ENCODE measurements at places on chromosomes 7 and 10.

- no peak overlapping the region for H3K27ac ChIP-seq
- H3K4me3 ChIP-seq: no peak overlapping the region
- no peak for DNase-seq
- H3K36me3 ChIP-seq: no peaks in the 10 kb centered on the region
- H3K4me1 ChIP-seq: no peaks in the 10 kb centered on the region
- H3K27me3 ChIP-seq: peaks cover 3% of the 10 kb centered on the region
Observed at GRCh38 chr7:32263611-32264010, 193.4 kb upstream of the PDE1C start.

- peaks cover 3% of the 10 kb centered on the region for H3K4me1 ChIP-seq
- no peak overlapping the region for H3K27ac ChIP-seq
- H3K36me3 ChIP-seq: no peaks in the 10 kb centered on the region
- peaks cover 3% of the 10 kb centered on the region for H3K27me3 ChIP-seq
Observed at GRCh38 chr7:28623863-28624262, 211.5 kb downstream of the CREB5 start.

DNA sequence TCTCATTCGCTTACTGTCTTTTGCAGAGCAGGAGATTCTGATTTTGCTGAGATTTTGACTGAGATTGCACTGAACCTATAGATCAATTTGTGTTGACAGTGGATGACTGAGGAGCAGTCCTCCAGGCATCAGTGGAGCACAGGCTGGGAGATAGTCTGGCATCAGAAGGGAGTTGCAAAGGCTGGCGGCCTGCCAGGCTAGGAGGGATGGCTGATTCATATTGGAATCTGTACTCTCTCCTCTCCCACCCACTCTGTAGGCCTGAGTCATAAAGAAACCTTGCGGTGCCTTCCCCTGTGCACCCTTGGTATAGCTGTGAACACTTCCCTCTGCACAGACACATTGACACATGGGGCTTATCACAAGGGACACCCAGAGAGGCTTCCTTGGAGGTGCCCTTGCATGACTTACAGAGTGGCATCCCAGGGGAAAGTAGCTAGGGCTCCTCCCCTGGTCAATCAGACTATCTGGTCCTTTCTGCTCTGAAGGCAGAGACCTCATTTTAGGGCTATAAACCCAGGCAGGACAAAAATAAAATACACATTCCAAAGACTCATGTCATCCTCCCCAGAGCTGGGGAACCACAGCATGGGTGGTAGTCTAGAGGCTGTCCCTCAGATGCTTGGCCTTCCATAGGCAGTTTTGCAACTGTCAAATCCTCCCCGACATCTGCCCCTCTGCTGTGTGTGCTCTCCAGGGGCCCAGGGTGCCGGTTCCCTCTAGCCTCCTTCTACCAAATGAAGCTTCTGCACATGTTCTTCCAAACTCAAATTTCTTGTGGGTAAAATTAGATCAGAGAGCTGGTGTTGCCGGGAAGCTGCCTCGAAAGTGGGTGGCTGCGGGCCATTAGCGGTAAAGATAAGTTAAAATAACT, 37.4 kb upstream of the EEPD1 start:
- H3K27me3 ChIP-seq: peaks cover 8% of the 10 kb centered on the region
- H3K27ac ChIP-seq: peak overlapping the region; percentile 63
- no peaks in the 10 kb centered on the region for H3K36me3 ChIP-seq
- H3K4me1 ChIP-seq: peaks cover 23% of the 10 kb centered on the region
- DNase-seq: peak; percentile 84
- no peak overlapping the region for H3K4me3 ChIP-seq

DNA sequence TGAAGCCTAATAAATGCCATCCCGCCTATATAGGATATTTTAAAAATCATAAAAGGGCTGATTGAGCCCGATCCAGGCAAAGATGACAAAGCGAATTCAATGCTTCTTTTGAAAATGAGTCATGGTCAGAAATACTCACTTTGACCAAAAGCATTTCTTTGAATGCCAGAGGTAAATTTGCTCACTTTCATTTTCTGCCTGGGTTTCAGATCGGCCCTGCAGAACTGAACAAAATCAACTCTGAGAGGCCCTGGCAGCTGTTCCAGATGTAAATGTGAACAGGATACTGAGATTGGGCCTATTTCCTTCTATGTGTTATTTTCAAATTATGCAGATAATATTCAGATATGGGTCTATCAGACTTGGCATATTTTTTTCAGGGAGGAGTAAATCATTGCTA, 114.8 kb upstream of the ARID5B start:
- H3K4me3 ChIP-seq: no peak overlapping the region
- peaks cover 35% of the 10 kb centered on the region for H3K4me1 ChIP-seq
- DNase-seq: peak; percentile 6
- H3K36me3 ChIP-seq: no peaks in the 10 kb centered on the region
- peaks cover 4% of the 10 kb centered on the region for H3K27me3 ChIP-seq

DNA sequence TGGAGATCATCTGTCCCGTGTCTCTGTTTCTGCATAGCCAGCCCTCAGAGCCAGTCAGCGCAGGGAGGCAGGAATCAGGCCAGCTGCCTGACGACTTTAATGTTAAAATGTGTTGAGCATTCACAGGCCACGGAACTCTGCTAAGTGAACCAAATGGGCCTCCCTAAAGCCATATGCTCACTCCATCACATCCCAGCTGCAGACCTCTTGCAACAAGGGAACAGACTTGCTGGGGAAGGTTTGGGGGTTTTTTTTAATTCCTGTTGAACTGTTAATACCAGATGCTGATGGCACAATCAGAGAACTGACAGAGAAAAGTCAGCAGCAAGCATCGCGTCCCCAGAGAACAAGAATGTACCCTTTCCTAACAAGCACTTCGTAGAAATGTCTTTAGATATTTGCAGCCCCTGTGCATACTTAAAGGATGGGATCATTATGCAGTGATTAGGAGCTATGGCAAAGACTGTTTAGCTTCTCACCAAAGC, 900.4 kb upstream of the AUTS2 start:
- no peaks in the 10 kb centered on the region for H3K27me3 ChIP-seq
- no peak overlapping the region for H3K27ac ChIP-seq

GRCh38 chr10:5896208-5897052, 6.4 kb downstream of the FBH1 start:
- peaks cover 26% of the 10 kb centered on the region for H3K4me1 ChIP-seq
- no peak for DNase-seq
- H3K27ac ChIP-seq: no peak overlapping the region
- H3K36me3 ChIP-seq: peaks cover 53% of the 10 kb centered on the region
- no peak overlapping the region for H3K4me3 ChIP-seq
- H3K27me3 ChIP-seq: no peaks in the 10 kb centered on the region

- no peak overlapping the region for H3K4me3 ChIP-seq
- H3K27me3 ChIP-seq: peaks cover 9% of the 10 kb centered on the region
- H3K36me3 ChIP-seq: no peaks in the 10 kb centered on the region
- no peak for DNase-seq
- H3K27ac ChIP-seq: no peak overlapping the region
- no peaks in the 10 kb centered on the region for H3K4me1 ChIP-seq
Observed at GRCh38 chr10:101725296-101726114, 30.5 kb upstream of the FBXW4 start.

DNA sequence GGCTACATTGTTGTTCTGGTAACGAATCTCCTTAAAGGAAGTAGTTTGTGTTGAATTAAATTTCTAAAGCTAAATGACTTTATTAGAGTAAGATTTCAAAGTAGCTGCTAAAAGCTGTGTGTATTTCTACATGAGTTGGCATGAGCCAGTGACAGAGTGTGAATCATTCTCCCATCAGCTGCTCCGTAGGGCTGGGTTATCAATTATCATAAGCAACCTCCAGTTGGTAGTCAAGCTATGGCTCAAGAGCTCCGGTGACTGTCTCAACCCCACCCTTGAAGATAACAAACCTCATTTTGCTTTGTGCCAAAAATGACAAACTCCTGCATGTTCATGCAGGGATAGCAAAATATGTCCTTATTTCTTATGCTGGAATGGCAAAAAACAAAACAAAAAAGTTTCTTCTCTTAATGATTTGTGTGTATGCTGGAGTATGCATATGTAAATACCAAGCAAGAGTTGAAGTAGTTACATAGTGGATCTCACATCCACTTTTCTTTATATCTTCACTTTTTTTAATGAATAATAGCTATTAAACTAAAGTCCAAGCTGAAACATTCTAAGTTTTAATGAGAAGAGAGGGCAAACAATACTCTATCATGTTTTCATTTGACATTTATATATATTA, 249.4 kb downstream of the CACNA2D1 start:
- no peaks in the 10 kb centered on the region for H3K36me3 ChIP-seq
- H3K4me3 ChIP-seq: no peak overlapping the region
- no peak for DNase-seq
- H3K27me3 ChIP-seq: no peaks in the 10 kb centered on the region
- no peaks in the 10 kb centered on the region for H3K4me1 ChIP-seq

- no peaks in the 10 kb centered on the region for H3K27me3 ChIP-seq
- no peak overlapping the region for H3K27ac ChIP-seq
- H3K4me3 ChIP-seq: no peak overlapping the region
Observed at GRCh38 chr10:62661143-62661542, 143.4 kb upstream of the ADO start.

GRCh38 chr10:24041034-24041433, 167.9 kb upstream of the KIAA1217 start:
- no peak overlapping the region for H3K27ac ChIP-seq
- H3K27me3 ChIP-seq: no peaks in the 10 kb centered on the region

- H3K27ac ChIP-seq: no peak overlapping the region
- H3K36me3 ChIP-seq: no peaks in the 10 kb centered on the region
- H3K27me3 ChIP-seq: peaks cover 7% of the 10 kb centered on the region
- no peak overlapping the region for H3K4me3 ChIP-seq
Observed at GRCh38 chr10:123454987-123455386, 211.2 kb upstream of the GPR26 start.

- DNase-seq: no peak
- no peaks in the 10 kb centered on the region for H3K36me3 ChIP-seq
- H3K27ac ChIP-seq: no peak overlapping the region
- peaks cover 15% of the 10 kb centered on the region for H3K4me1 ChIP-seq
- H3K27me3 ChIP-seq: peaks cover 4% of the 10 kb centered on the region
Observed at GRCh38 chr7:75732016-75732521, 6.7 kb downstream of the HIP1 start.

- no peaks in the 10 kb centered on the region for H3K4me1 ChIP-seq
- no peak overlapping the region for H3K4me3 ChIP-seq
- H3K27me3 ChIP-seq: no peaks in the 10 kb centered on the region
- DNase-seq: no peak
- no peak overlapping the region for H3K27ac ChIP-seq
- no peaks in the 10 kb centered on the region for H3K36me3 ChIP-seq
Observed at GRCh38 chr10:80590585-80591125, 53.0 kb downstream of the SH2D4B start.

GRCh38 chr7:87154166-87154565, 1.9 kb downstream of the DMTF1 start:
- no peaks in the 10 kb centered on the region for H3K27me3 ChIP-seq
- H3K36me3 ChIP-seq: peaks cover 25% of the 10 kb centered on the region
- no peak overlapping the region for H3K27ac ChIP-seq
- peak overlapping the region; percentile 92 for H3K4me3 ChIP-seq

GRCh38 chr10:99412099-99412498, 18.3 kb downstream of the GOT1 start:
- H3K36me3 ChIP-seq: peaks cover 33% of the 10 kb centered on the region
- H3K4me1 ChIP-seq: peaks cover 2% of the 10 kb centered on the region
- no peak overlapping the region for H3K27ac ChIP-seq
- no peak overlapping the region for H3K4me3 ChIP-seq
- no peak for DNase-seq
- H3K27me3 ChIP-seq: no peaks in the 10 kb centered on the region

GRCh38 chr10:104862-105565, 30.2 kb upstream of the ZMYND11 start:
- H3K27ac ChIP-seq: no peak overlapping the region
- H3K27me3 ChIP-seq: no peaks in the 10 kb centered on the region
- peaks cover 11% of the 10 kb centered on the region for H3K4me1 ChIP-seq
- no peaks in the 10 kb centered on the region for H3K36me3 ChIP-seq

- no peaks in the 10 kb centered on the region for H3K27me3 ChIP-seq
- H3K36me3 ChIP-seq: no peaks in the 10 kb centered on the region
- no peak overlapping the region for H3K27ac ChIP-seq
- no peaks in the 10 kb centered on the region for H3K4me1 ChIP-seq
Observed at GRCh38 chr10:83343676-83344075, 795.6 kb upstream of the GHITM start.

GRCh38 chr7:37220664-37221063, 228.0 kb downstream of the ELMO1 start:
- no peak overlapping the region for H3K27ac ChIP-seq
- H3K27me3 ChIP-seq: no peaks in the 10 kb centered on the region
- no peak overlapping the region for H3K4me3 ChIP-seq

GRCh38 chr10:78540355-78541076, 506.9 kb downstream of the RPS24 start:
- DNase-seq: no peak
- H3K4me1 ChIP-seq: no peaks in the 10 kb centered on the region
- peaks cover 4% of the 10 kb centered on the region for H3K27me3 ChIP-seq
- H3K36me3 ChIP-seq: peaks cover 2% of the 10 kb centered on the region
- H3K4me3 ChIP-seq: no peak overlapping the region

DNA sequence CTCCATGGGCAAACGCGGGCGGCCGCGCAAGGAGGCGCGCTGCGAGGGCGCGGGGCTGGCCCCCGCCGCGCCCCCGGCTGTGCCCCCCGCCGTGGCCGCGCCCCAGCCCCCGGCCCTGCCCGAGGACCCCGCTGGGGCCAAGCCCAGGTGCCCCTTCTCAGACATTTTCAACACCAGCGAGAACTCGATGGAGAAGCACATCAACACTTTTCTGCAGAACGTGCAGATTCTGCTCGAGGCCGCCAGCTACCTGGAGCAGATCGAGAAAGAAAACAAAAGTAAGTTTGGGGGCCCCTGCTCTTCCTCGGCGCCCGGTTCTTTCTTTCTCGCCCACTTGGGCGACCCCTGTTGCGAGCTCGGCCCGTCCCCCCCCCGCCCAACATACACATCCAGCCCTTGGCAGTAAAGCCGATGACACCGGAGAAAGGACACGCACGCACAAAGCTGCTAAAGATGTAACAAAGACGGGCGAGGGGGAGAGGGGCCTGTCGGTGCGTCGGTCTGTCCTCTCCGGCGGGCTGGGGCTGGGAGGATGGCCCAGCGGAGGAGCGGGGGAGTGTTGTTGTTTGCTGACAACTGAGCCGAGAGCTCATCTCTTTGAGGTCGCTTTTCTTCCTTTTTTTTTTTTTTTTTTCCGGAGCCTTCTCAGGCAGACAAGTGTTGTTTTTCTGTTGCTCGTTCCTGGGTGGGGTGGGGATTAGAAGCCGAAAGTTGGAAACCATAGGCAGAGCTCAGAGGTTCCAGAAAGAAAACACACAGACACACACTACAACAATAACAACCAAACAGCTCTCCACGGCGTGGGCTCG, 604 bp downstream of the MXI1 start:
- H3K27ac ChIP-seq: peak overlapping the region; percentile 75
- H3K4me3 ChIP-seq: peak overlapping the region; percentile 91

Data from activated naive CD8-positive, alpha-beta T cell treated with anti-CD3 and anti-CD28 coated beads for 36 hours (primary cell).